Hematopoietic multipotent progenitor cell treated with erythropoietin and hydrocortisone succinate and interleukin-3 and kit ligand, for 4 days (in vitro differentiated cells): ENCODE measurements at places on chromosomes 7 and 10.

GRCh38 chr10:7417103-7417623 lies 6.3 kb upstream of the SFMBT2 start:
- peak; percentile 69 for DNase-seq

DNA sequence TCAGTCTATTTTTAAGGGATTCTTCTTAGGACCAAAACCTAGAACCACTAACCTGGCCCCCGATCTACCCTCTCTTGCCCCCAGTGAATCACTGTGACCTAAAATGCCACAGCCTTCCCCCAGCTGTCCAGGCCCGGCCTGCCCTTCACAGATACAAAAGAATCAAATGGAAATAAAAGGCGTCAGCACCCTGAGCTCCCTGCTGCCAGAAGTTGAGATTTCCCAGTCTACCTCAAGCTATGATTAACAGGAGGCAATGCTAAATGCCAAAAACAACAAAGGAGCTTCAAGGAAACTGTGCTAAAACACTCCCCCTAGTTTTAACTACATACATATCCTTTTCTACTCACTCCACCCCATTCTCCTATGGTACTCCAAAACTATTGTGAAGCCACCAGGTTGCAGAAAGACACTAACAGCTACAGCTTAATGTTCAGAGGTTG lies 67.8 kb downstream of the GSAP start:
- no peak for DNase-seq

GRCh38 chr7:139783647-139784385 lies 6.0 kb upstream of the HIPK2 start:
- DNase-seq: peak; percentile 77

- peak; percentile 18 for DNase-seq
These were observed 113.9 kb upstream of the STK17A start for GRCh38 chr7:43469051-43469450.

DNA sequence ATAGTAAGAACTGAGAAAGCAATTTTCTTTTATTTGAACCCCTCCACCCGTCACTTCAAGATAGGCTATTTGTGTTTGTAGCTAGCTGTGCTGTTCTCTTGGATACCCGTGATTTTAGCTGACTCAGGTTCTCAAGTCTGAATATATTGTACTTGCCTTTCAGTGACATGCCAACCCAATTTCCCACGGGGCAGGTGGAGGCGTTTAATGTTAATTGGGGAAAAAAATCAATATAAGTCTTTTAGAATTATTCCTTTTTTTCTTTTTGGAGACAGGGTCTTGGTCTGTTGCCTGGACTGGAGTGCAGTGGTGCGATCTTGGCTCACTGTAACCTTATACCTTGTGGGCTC lies 36.4 kb downstream of the ZRANB1 start:
- DNase-seq: no peak

GRCh38 chr10:104650072-104650471 lies 9.0 kb downstream of the SORCS3 start:
- peak; percentile 13 for DNase-seq

GRCh38 chr10:117339578-117339977 lies 35.7 kb downstream of the PDZD8 start:
- peak; percentile 48 for DNase-seq

- peak; percentile 98 for DNase-seq
These were observed 54.8 kb downstream of the DAGLB start for GRCh38 chr7:6392712-6393666.

- no peak for DNase-seq
These were observed 438.5 kb downstream of the GRID1 start for GRCh38 chr10:85927952-85928665.

DNA sequence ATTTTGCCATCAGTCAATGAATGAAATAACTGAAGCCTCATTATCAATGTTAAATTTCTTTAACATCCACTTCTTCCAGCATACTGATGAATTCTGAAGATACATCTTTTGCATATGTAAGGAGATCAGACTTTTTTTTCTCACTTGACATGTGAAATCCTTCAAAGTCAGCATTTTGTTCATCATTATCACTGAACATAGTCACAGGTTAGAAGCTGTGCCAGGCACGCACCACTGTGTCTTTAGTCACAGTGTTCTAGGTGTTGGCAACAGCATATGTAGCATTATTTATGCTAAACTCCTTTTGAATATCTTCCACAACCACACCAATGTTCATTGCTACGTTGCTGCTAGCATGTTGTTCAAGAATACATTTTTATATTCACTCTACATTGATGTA lies 424.2 kb upstream of the LRGUK start:
- DNase-seq: no peak

GRCh38 chr7:157690833-157691585 lies 354.2 kb downstream of the DNAJB6 start:
- DNase-seq: peak; percentile 41

GRCh38 chr7:27767374-27767773 lies 27.4 kb downstream of the TAX1BP1 start:
- DNase-seq: peak; percentile 49

- no peak for DNase-seq
These were observed 20.7 kb downstream of the NEURL1 start for GRCh38 chr10:103514244-103514643.

DNA sequence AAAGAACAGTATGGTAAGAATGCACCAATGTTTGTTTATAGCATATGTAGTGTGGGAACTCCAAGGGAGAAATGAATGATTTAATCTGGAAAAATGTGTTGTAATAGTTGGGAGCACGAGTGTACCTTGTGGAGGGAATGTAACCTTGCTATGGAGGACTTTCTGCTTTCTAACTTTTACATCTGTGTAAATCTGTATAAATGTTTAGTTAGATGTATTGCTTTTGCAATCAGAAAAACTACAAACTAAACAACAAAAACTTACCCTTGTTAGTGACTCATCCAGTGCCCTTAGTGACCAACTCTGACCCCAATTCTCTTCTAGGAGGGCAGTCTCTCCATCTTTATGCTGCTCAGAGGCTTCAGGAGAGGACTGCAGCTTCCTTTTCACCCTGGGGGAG lies 89.3 kb downstream of the CCNY start:
- no peak for DNase-seq

DNA sequence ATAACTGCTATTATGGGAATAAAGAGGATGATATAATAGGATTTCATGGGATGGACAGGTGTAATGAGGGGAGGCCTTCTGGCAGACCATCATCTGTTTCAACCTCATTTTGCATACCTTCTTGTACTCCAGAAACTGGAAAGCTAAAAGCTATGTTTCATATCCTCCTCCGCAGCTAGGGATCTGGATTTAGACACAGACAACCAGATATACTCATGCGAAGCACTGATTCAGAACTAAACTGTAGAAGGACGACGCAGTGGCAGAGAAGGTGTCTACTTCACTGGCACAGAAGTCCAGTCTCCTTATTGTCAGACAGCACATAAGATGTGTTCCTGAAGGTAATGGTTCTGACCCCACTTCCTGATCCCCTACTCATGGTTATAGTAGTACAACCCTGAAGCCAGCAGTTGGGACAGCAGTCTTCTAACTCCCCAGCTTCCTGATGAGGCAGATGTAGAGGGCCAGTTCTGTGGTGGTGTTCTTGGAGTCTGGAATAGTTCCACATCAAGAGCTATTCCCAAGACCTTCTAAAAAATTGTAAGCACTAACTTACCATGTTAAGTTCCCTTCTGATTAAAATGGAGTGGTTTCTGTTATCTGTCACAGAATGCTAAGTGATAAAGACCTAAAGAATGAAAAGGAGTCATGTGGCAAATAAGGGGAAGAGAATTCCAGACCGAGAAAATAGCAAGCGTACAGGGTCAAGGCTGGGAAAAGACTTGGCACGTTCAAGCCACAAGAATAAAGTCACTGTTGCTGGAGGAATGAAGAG lies 550.3 kb downstream of the GRM8 start:
- DNase-seq: no peak

- DNase-seq: peak; percentile 84
These were observed 17.4 kb upstream of the HPS1 start for GRCh38 chr10:98463976-98464754.

- no peak for DNase-seq
These were observed 2.7 kb downstream of the ZMIZ1 start for GRCh38 chr10:79071396-79071923.

- DNase-seq: no peak
These were observed 236.5 kb downstream of the ARL4A start for GRCh38 chr7:12923971-12924370.

GRCh38 chr7:7850150-7850549 lies 118.4 kb upstream of the GLCCI1 start:
- no peak for DNase-seq

GRCh38 chr7:103947026-103947655 lies 42.3 kb downstream of the RELN start:
- no peak for DNase-seq

DNA sequence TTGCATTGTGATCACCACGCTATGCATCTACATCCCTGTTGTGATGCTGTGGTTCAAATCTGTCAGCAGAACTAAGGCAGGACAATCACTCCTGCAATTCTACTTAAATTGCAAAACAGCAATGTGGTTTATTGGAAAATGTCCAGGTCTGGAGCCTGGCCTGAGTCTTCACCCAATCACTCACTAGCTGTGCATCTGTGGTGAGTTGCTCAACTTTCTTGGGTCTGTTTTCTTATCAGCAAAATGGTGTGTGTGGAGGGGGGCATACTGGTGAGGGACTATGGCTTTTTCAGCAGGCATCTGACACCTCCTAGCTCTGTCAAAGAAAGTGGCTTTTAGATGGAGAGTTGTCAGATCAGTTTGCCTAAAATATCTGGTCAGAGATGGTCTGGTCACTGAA lies 108.3 kb upstream of the FEZF1 start:
- peak; percentile 36 for DNase-seq
